ENCODE measurements at places on chromosomes 1 and 21.

DNA sequence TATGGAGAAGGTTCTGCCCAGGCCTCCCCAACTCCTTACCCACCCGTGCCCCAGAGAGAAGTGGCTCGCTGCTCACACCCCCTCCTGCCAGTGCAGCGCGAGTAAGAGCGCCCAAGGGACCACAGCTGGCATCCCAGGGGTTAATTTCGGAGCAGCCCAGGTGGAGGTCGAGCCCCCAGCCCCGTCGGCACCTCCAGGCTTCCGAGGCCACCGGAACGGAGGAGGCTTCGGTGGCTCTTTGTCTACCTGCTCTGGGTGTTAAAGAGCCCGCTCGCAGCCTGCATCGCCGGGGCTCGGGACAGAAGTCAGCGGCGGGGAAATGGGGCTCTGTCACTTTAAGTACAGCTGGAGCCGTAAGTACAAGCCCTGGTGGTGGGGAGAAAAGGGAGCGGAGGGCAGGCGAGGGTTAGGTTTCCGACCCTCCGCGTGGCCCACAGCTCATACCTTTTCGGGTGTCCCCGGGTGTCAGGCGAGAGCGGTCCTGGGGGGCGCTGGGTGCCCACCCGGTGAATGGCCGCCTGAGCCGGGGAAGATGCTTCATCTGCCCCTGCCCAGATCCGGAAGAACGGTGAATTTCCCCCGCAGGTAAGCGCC is 89.4 kb upstream of the IPO9 start:
- peak; percentile 79 for DNase-seq

DNA sequence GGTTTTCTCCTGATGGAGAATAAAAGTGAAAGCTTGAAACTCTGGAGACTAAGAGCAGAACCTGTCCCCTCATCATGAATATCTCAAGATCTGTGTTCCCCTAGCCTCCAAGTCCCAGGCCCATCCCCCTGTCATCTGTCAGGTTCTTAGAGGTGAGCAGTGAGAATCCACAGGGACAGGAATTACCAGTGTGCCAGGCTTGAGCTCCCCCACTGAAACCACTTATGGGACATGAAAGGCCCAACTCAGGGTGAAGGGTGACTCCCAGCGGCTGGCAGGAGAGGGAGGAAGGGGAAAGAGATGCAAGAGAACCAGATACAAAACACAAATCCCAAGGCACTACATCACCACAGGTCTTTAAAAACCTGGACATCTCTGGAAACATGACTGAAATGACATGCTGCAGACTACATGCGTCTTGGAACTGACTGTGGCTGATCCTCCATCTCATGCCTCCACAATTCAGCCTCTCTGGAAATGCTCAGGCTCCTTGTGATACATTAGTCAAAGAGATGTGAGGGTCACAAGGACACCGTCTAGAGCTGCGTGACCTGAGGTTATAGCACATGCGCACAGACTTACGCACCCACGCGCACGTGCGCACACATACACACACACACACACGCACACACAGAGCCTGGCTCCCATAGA is 6.8 kb upstream of the LY9 start:
- no peak for DNase-seq

- no peak for DNase-seq
Observed at GRCh38 chr1:18404460-18404859, 76.3 kb upstream of the KLHDC7A start.

DNA sequence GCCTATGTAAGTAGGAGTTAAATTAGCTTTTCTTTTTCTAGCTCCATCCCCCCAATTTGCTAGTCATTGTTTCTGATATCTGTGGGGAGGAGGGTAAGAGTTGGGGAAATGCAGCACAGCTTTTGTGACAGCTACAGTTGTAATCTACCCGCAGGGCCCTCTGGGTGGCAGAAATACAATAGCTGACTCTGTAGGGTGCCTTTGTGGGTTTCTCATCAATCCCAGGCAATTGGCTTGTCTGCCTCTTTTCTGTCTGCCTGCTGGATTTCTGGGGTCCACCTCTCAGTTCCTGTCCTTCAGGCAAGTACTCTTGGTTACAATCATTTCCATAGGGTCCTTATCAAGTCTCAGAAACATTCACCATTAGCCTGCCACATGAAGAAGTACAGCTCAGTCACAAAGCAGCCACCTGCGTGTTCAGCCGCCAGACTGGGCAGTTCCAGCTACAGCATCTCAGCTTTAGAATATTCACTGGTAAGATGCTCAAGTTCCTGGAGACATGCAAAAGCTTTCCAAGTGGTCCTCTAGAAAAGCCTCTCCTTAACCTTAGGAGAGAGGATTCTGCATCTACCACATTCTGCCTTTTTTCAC is 19.2 kb upstream of the SLC44A5 start:
- peak; percentile 8 for DNase-seq

GRCh38 chr1:212124690-212125582 is 89.4 kb downstream of the DTL start:
- no peak for DNase-seq

DNA sequence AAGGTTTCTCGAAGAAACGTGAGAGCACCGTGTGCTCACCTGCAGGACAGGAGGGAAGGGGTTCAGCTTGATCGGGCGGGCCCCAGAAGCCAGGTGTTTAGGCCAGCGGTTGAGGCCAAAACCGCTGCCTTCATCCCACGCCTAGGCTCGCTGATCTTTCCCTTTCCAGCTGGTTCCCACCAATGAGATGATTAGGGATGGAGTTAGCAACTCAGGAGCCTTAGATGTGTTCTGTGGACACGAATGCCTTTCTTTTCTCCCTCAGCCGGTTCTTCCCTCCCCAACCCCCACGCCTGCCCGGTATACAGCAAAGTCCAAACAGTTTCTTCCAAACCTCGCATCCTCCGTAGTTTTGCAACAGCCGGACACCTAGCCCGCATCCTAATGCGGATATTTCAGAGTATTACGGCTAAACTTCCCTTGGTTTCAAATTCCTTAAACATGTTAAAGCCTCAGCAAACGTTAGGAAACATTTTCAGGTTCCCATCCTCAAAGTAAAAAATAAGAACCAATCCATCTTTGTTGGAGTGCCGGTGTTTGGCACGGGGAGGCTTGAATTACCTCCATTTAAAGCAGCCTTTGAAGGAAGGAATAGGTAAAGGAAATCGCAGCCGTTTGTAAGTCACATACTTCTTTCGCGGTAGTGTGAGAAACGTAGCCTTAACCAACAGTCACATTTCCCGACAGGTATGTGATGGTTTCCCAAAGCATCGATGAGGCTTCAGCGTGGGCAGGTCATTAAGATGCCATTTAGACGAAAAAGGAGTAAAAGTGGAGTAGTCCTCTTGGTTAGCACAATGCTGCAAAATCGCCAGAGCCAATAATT is 1.1 kb downstream of the LRRC8C start:
- DNase-seq: peak; percentile 61

- DNase-seq: no peak
Observed at GRCh38 chr1:77970192-77970591, 8.7 kb downstream of the FUBP1 start.

- DNase-seq: no peak
Observed at GRCh38 chr21:36804874-36805611, 106.1 kb downstream of the SIM2 start.

- peak; percentile 91 for DNase-seq
Observed at GRCh38 chr1:214377886-214378285, 96.9 kb downstream of the SMYD2 start.

Data from astrocyte of the hippocampus (primary cell).